Daoy (cell line): ENCODE measurements at places on chromosomes 6 and 20.

DNA sequence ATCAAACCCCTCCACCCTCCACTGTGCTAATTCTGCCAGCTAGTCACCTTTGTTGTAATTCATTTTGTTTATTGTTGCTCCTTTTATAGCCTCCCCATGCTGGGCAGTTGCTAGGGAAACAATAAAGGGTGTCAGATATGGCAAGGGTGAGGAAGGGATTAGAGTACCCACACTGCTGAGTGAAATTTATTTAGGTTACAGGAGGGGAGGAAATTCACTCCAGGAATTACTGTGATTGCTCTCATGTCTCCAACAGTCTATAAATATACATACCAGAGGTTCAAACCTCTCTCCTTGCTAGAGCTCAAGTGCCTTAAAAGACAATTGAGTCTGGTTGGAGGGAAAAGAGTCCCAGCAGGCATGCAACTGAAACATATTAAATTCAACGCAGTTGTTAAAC, 90.6 kb upstream of the ADGRF1 start:
- peak; percentile 47 for DNase-seq

GRCh38 chr6:71997341-71997740, 111.0 kb downstream of the RIMS1 start:
- DNase-seq, result no peak

DNA sequence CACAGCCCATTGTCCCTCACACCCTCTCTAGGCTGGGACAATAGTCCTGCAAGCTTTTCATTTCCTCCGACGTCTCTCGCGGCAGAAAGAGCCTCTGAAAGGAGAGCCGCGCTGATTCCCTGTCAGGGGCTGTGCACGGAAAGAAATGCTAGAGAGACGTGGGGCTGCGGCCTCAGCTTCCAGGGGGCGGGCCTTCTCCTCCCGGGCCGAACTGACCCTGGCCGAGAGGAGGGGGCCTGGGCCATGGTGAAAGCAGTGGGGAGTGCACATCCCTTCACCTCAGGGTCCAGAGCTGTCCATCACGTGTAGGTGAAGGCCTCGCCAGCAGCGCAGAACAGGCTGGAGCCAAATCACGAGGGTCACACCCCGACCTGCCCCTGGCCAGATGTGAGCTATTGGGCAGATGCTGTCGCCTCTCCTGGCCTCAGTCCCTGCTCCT, 220.4 kb downstream of the TAF4 start:
- DNase-seq, result no peak

DNA sequence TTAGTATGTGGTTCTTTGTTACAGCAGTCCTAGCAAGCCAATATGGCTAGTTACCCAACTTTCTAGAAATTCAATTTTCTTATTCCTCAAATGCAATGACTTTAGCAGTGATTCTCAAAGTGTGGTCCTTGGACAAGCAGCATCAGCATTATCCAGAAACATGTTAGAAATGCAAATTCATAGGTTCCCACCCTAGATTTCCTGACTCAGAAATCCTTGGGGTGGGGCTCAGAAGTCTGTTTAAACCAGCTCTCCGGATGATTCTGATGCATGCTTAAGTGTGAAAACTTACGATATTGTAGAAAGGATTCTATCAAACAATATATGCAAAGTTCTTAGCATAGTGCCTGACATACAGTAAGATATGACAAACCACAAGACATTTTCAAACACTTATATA, 757.1 kb downstream of the DHX35 start:
- no peak for DNase-seq

GRCh38 chr6:11785774-11786579, 7.4 kb upstream of the ADTRP start:
- no peak for DNase-seq

DNA sequence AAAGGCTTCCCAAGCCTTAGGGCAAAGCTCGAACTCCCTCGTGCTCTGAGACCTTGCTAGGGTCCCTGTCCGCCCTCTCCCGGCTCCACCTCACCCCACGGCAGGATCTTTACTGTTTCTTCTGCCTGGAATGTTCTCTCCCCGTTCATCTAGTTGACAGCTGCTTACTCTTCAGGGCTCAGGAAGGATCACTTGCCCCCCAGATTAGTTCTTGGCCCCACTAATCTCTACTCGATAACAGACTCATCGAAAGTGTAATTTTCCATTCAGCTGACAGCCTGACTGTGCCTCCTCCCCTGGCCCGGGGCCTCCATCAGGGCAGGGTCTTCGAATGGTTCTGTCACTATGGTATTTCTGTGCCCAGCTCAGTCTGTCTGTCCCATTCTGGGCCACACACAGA, 3.1 kb downstream of the MAP1LC3A start:
- no peak for DNase-seq

DNA sequence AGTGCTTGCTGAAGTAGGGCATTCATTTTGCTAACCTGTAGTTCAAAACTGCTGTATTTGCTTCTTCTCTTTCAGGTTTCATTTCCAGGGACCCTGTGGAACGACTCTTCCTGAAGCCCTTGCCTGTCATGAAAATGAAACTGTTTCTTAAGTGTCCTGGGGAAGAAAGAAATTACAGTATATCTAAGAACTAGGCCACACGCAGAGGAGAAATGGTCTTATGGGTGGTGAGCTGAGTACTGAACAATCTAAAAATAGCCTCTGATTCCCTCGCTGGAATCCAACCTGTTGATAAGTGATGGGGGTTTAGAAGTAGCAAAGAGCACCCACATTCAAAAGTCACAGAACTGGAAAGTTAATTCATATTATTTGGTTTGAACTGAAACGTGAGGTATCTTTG, 3.4 kb upstream of the NOL7 start:
- no peak for DNase-seq

GRCh38 chr20:10788055-10788454, 114.3 kb upstream of the JAG1 start:
- DNase-seq, result no peak

GRCh38 chr6:145756170-145756662, 20.9 kb upstream of the EPM2A start:
- DNase-seq, result peak; percentile 61

GRCh38 chr6:145036848-145037567, 698.3 kb downstream of the EPM2A start:
- peak; percentile 27 for DNase-seq

DNA sequence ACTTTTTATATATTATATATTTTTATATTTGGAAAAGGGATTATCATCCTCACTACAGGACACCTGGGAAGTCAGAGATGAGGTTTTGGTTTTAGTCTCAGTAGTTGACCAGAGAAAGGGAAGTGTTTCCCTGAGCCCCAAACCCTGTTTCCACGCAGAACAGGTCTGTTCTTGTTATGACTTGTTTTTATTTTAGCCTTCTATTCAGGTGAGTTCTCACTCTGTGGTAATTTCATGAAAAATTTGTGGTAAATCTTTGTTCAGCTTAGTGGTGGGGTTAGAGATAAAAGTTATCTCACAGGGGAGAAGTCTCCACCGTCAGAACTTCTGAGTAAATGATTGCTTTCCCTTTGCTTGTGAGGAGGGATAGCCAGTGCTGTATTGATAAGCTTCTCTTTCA, 224.9 kb downstream of the FARS2 start:
- DNase-seq, result no peak

DNA sequence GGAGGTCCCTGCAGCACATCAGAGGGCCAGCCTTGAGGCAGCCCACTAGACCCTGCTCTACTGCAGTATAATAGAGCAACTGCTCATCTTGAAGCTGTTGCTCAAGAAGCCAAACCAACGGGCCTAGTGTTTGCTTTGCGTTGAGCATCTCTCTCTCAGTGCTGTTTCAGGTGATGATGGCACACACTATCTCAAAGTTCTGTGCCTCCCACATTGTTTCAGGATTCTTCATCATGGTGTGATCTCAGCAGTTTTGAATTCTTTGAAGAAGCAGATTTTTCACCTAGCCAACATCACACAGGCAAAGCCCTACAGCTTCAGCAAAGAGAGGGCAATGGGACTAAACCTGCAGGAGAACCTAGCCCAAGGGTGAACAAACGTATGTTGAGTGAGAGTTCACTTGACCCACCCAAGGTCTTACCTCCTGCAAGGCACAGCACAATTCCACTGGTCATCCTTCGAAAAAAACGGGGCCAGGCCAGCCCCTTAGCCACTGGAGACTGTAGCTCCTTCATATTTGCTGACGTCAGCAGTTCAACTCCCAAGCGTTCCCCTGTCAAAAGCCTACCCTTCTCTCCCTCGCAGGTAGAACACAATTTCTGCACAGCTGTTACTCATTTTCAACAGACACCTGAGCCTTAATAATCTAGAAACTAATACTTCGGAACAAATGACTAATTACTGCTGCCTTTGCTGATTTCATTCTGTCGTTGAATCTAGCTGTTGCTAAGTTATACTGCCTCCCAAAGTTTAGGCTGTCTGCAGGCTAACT, 15.8 kb downstream of the MYB start:
- no peak for DNase-seq

- peak; percentile 81 for DNase-seq
Observed at GRCh38 chr6:55882718-55883569, 7.6 kb upstream of the BMP5 start.

DNA sequence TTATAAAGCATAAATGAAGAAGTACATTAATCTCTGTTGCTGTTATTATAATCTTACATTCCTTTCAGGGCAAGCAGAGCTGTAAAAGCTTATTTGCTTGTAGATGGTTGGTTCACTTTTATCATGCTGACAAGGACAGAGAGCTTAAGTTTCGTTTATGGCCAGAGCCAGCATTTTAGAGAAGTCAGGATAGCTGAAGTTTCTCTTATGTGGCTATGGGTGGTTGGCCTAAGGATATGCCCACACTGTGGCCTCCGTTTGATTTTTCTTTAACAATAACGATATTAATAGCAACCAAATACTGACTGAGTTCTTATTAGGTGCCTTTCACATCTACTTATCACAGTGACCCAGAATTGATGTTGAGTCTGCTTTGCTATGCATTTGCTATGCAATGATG, 78.5 kb downstream of the FARS2 start:
- no peak for DNase-seq

- no peak for DNase-seq
Observed at GRCh38 chr20:17882065-17882833, 86.3 kb downstream of the SNX5 start.

- peak; percentile 52 for DNase-seq
Observed at GRCh38 chr6:30399390-30400058, 54.6 kb downstream of the RPP21 start.

- peak; percentile 39 for DNase-seq
Observed at GRCh38 chr6:170176898-170177771, 113.7 kb downstream of the DLL1 start.

DNA sequence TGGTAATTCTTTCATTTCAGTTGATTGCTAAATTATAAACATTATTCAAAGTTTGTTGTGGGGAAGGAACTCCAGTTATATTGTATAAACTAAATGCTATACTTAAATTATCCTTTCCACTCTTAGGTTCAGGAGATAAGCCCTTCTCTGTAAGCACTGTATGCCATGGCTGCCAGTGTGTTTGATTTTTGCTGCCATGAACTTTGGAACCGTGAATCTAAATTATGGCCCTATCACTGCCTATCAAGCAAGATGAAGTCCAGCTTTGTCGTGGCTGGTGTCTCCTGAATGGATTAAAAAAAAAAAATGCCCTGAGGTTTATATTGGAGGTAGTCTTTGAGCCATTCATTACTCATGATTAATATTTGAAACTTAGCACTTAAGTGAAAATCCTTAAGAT, 44.7 kb downstream of the CDC5L start:
- no peak for DNase-seq

GRCh38 chr6:129671442-129672340, 38.3 kb downstream of the ARHGAP18 start:
- DNase-seq, result no peak

DNA sequence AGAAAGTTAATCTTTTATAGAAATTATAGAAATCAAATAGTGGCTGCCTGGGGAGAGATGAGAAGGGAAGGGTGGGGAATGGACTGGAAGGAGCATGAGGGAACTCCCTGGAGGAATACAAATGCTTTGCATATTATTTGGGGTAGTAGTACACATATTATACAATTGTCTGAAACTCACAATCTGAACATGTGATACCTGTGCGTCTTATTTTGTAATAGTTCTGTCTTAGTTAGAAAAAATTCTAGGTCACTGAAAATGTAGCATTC, 30.7 kb upstream of the SPTLC3 start:
- no peak for DNase-seq

- DNase-seq, result no peak
Observed at GRCh38 chr6:109313139-109313538, 69.1 kb downstream of the CD164 start.

DNA sequence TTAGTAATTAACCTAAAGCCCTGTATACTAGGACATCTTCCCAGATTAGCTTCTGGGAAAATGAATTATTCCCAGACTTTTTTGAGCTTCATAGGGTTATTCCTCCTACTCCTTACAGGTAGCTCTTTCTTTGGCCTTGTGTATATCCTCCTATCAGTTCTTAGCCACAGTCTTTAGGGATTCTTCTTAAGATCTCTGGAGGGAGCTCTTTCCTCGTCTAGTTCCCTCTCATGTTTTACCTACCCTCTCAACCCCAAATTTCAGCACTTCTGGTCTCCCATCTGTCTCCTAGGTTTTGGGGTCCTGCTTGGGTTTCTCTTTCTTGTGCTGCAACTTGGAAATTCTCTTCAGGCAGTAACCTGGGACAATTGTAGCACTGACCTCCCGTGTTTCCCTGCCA, 46.4 kb upstream of the SLC35B3 start:
- peak; percentile 15 for DNase-seq

DNA sequence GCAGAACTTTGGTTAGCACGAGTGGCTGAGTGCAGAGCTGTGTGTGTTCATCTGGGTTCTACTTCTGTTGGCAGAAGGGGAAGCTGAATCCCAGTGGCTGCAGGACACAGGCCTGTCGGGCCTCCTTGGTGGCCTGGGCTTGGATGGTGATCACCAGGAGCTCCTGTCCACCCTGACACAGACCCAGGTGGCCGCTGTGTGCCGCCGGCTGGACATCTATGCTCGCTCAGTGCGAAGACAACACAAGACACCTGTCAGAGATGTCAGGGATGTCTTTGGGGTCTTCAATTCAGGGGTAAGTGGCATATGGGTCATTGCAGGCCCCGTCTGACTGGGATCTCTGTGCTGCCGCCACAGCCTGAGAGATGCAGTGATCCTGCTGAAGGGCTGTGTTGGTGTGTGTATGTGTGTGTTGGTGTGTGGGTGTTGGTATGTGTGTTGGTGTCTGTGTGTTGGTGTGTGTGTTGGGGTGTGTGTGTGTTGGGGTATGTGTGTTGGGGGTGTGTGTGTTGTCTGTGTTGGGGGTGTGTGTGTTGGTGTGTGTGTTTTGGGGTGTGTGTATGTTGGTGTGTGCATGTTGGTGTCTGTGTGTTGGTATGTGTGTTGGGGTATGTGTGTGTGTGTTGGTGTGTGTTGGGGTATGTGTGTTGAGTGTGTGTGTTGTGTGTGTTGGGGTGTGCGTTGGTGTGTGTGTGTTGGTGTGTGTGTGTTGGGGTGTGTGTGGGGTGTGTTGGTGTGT, 25.5 kb downstream of the ARHGAP40 start:
- DNase-seq, result no peak

- peak; percentile 70 for DNase-seq
Observed at GRCh38 chr6:4466261-4466660, 309.9 kb upstream of the CDYL start.
